ENCODE measurements at places on chromosomes 16 and 17.

- no peak for DNase-seq
These were observed 1.3 kb downstream of the CACNG4 start for GRCh38 chr17:66965801-66966262.

DNA sequence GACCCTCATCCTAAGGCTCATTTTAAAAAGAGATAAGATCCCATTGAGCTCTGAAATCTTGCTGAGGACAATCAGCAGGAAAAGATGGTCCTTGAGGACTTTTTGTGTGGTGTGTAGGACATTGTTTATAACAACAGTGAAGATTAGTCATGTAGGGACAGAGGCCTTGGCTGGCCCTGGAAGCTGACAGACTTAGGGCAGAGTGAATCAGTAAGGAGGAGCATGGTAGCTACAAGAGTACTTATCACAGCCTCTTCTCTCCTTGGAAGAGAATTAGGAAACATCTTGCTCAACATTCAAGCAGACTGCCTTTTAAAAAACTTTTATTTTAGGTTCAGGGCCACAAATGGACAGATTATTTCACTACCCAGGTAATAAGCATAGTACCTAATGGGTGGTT, 665.9 kb upstream of the SALL1 start:
- no peak for DNase-seq

GRCh38 chr16:68234188-68235107, 1.5 kb downstream of the ESRP2 start:
- DNase-seq = no peak

DNA sequence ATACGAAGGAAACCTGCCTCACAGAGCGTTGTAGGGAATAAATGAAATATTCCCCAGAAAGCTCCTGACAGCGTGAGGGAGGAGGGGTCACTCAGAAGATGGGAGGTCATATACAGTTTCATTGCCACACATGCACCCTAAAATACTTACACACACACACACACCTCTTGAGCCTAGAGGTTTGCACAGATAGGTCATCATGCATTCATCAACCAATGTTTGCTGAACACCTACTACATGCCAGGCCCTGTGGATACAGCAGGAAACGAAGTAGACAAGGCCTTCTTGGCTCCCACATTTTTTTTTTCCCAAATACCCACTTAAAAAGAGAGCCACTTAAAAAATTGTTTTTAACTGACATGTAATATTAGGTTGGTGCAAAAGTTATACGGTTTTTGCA, 907 bp upstream of the PLLP start:
- DNase-seq = no peak

GRCh38 chr16:88435437-88436355, 17.4 kb upstream of the ZFPM1 start:
- DNase-seq = no peak

GRCh38 chr16:19781226-19781625, 63.2 kb downstream of the IQCK start:
- DNase-seq = no peak

DNA sequence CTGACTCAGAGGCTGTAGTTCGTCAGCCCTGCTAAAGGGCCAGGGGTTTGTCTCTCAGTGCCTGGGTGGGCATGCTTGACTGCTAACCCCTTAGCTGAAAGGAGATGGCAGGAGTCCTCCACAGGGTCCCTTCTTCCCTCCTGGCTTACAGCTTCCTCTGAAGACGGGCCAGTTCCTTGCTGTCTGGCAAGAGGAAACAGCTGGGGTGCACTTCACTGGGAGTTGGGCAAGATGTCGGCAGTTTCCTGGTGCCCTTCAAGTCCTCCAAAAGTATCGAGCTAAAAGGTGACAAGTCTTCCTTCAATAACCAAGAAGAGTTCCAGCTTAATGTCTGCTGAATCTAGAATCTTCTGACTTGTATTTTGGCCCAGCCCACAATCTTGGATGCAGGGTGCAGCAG, 23.4 kb downstream of the NUP85 start:
- DNase-seq = no peak

- no peak for DNase-seq
These were observed 30.1 kb downstream of the HIC1 start for GRCh38 chr17:2084766-2085647.

DNA sequence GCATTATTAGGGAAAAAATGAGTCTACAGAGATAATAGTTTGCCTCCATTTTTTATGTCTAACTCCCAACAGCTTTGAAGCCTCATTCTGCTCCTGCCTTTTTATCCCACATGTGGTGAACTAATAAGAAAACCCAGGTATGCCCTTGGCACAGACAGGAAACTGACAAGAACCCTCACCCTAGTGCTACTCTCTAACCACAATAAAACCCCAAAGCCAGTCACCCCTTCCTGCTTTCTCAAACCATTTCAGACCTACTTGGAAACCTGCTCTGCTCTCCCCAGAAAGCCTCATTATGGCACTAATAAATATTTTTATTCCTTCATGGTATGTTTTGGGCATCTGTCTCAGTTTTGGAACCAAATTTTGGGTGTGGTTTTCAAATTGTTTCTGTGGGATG, 3.9 kb upstream of the MARVELD3 start:
- no peak for DNase-seq

- no peak for DNase-seq
These were observed 18.9 kb downstream of the CA4 start for GRCh38 chr17:60168654-60169053.
